ENCODE measurements at places on chromosomes 2 and 18.

- no peak for DNase-seq
Observed at GRCh38 chr18:62521593-62521992, 1.2 kb upstream of the ZCCHC2 start.

DNA sequence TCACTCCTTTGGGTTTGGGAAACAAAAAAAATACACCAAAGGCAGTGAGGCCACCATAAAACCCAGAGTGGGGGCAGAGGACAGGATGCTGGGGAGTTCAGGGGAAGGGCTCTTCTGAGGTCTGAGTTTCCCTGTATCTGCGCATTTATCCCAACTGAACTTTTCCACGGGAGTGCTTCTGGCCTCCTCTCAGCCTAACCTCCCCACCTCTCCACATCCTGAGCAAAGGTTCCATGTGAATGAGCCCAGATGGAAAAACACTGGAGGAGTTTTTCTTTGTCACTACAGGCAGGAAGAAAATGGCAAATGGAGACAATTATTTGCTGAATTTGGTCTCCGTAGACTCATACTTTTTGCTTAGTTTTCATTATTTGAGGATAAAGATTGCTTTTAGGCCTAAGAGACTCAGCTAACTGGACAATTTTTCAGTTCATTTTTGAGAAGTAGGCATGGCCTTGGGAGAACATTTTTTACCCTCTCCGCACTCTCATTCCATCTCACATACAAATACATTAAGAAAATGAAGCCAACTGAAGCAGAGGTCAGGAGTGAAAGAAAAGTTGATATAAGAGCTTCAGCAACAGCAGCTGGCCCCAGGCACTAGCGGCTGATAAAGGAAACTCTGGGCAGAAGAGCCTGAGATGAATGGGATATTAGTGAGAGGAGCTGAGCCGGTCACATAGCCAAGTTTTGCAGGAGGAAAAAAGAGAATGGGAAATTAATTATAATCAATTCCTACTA lies 82.6 kb upstream of the CYP1B1 start:
- DNase-seq = no peak

- no peak for DNase-seq
Observed at GRCh38 chr2:198498516-198498915, 694.1 kb downstream of the PLCL1 start.

DNA sequence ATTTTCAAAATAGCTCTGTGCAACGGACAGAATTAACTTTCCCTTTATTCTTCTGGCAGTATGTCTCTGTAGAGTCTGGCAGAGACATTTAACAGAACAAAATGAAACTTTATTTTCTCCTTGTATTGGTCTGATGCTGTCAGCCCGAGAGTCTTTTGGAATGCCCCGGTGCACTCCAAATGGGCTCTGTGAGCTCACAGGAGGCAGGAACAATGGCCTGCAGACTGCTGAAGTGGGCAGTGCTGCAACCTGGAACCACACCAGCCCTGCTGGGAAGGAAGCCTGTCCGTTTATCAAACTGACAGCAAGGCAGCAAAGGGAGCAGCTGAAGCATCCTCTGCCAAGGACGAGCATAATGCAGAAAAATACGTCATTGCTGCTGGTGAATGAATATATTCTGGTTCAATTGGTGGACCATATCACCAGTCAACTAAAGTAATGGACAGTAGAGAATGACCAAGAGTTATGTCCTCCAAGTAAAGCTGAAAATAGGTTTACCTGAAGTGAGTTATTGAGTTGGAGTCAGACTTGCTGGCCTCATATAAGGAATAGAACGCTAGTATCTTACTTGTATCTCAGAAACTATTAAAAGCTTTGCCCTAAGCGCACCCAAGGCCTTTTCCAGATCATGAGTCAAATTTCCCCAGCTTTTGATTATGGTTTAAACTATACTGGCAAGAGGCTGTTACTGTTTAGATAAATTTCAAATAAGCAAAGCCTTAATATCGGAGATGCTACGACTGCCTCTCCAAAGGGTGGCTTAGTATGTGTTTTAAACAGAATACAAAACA lies 207.6 kb upstream of the TANK start:
- no peak for DNase-seq

GRCh38 chr18:41579185-41579584 lies 375.8 kb upstream of the PIK3C3 start:
- no peak for DNase-seq

GRCh38 chr2:217451666-217452065 lies 551.1 kb downstream of the TNS1 start:
- DNase-seq = no peak

DNA sequence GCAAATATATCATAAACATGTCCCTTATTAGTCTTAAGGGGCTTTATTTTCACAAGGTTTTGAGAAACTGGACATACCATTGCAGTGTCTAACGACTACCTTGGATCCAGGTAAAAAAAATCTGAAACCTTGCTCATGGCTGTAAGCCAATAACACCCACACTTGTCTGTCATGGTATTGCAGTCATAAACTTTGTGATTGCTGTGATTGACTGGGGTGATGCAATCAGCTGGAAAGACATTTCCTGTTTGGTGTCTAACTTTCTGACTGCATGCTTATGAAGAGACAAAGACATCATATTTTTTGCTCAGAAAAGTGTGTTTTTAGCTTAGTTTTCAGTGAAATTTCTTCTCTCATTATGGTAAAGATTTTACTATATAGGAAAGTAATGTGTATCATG lies 635.0 kb downstream of the TSN start:
- DNase-seq = no peak

GRCh38 chr2:66432801-66433694 lies 1.9 kb upstream of the MEIS1 start:
- peak; percentile 96 for DNase-seq

DNA sequence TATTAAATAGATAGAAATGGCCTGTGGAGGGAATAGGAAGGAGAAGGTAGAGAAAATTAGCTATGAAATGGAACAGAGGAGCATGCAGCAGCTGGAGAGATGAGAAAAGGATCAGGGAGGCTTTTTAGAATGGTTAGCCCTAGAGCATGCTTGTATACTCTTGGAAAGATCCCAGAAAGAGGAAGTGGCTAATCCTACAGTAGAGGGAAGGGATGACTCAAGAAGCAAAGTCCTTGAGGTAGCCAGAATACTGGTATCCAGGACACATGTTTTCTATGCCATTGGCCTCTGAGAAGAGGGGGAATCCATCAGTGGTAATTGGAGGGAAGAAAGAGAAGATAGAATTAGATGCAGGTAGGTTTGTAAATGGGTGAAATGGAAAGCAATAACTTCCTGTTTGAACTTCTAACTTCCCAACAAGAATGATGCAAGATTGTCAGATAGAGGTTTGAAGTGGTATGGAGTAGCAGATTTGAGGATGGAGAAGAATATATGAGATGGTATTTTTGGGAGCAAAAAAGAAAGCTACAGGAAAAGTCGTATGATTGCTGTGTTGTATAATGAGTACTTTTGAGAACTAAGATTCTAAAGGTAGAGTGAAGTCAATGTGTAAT lies 17.1 kb upstream of the OSBPL6 start:
- DNase-seq = no peak

DNA sequence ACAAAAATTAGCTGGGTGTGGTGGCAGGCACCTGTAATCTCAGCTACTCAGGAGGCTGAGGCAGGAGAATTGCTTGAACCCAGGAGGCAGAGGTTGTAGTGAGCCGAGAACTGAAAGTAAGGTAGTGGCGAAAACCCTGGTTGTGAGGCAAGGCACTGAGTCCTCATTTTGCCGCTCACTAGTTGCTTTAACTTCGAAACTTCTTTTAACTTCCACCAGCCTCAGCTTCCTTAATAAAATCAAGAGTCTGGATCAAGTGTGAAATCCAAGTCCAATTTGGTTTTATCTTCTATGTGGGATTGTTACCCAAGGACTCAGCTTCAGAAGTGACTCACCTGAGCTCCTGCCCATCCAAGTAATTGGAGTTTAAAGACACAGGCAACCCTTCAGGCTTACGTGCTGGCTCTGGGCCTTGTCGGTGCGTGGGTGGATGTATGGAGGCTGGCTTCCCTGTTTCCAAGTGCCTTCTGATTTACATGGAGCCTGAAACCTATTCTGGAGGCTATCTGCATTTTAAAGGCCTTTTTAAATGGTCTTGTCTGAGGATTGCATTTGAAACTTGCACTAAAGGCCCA lies 374.2 kb upstream of the ID2 start:
- no peak for DNase-seq

DNA sequence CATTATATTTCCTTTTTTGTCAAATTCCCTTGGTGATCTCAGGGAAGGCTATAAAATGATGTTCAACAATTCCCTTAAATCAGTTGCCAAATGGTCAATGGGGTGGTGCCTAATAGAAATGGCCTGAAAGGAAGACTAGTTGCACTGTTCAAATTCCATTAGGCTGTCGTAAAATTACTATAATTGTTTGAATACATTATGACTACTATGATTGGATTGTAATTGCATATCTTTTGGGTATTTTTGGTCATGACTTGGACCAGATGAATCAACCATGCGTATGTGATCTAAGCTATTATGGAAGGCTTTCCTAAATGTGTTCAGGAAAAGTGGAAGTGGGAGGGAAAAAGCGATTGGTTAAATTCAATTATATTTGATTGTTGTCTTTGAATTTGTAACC lies 41.3 kb upstream of the KCNE4 start:
- no peak for DNase-seq

- no peak for DNase-seq
Observed at GRCh38 chr2:48756289-48756688, 765 bp upstream of the LHCGR start.

DNA sequence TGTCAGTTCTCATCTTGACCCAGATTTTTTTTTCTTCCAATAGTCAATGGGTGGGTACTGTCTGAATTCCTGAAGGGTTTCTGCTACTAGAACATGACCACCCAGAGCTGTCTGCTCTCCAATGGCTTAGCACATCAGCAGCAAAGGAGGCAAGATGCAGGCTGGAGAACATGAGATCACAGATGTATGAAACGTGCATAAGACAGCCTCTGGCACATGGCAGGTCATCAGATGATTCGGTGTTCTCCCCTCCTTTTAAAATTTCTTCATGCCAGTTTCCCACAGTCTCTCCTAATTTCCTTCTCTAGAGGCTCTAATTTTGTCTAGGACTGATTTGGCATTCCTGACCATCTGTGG lies 359.3 kb upstream of the TNP1 start:
- no peak for DNase-seq

DNA sequence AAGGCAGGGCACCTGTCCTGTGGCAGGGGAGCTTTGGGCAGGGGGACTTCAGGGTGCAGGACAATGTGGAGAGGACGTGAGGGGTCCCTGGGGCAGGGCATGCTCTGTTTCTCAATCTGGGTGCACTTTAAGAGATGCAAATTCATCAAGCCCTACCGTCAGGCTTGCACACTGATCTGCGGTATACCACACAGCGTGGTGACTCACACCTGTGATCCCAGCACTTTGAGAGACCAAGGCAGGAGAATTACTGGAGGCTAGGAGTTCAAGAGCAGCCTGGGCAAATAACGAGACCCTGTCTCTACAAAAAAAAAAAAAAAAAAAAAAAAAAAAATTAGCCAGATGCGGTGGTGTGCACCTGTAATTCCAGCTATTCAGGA lies 10.2 kb upstream of the GPC1 start:
- DNase-seq = peak; percentile 2

DNA sequence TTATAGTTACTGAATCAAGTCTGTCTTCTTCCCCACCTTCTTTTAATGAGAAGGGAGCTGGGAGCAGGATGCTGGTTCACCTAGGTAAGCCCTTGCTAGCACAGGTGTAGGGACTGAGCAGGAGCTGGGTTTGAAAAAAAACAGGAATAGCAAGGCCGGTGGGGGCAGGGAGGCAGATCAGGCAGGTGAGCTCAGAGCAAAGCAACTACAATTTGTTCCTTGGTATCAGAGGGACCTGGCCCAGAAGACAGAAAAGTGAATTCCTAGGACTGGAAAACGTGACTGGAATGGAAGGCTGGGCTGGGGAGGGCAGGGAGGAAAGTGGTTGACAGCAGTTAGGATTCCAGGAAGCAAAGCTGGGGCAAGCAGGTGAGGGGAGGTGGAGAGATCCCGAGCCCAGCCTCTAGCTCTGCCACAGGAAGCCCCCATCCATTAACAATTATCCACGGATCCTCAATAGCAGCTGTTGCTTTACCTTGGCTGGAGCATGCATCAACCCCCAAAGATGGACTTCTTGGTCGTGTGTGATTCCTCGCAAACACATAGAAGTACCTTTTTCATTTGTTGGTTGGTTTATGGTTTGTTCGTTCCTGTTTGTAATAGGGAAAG lies 118.4 kb downstream of the LNPK start:
- DNase-seq = no peak

GRCh38 chr2:28952836-28953211 lies 28.3 kb upstream of the TOGARAM2 start:
- DNase-seq = no peak

- no peak for DNase-seq
Observed at GRCh38 chr2:123528996-123529707, 495.9 kb upstream of the CNTNAP5 start.

- no peak for DNase-seq
Observed at GRCh38 chr2:144479659-144480058, 40.3 kb downstream of the ZEB2 start.

DNA sequence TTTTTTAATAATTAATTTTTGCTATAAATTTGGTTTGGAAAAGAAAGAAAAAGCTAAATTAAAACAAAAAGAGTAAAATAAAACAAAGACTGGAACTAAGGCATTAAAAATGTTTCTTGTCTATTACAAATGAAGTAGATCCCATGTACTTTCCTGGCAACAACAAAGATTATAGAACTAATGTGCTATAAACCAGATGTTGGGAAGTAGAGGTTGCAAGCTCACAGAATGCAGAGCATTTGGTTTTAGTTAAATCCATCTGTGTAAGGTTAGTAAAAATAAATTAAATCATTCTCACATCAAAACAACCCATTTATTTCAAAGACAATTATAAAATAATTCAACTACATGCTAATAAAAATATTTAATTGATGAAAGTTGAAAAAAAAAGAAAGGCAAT lies 157.2 kb upstream of the ZC3H15 start:
- no peak for DNase-seq

- no peak for DNase-seq
Observed at GRCh38 chr2:96558485-96558884, 21.9 kb downstream of the ARID5A start.

- no peak for DNase-seq
Observed at GRCh38 chr2:217075268-217076057, 215.6 kb upstream of the TNP1 start.

GRCh38 chr2:233084488-233084887 lies 24.3 kb downstream of the INPP5D start:
- DNase-seq = peak; percentile 76

DNA sequence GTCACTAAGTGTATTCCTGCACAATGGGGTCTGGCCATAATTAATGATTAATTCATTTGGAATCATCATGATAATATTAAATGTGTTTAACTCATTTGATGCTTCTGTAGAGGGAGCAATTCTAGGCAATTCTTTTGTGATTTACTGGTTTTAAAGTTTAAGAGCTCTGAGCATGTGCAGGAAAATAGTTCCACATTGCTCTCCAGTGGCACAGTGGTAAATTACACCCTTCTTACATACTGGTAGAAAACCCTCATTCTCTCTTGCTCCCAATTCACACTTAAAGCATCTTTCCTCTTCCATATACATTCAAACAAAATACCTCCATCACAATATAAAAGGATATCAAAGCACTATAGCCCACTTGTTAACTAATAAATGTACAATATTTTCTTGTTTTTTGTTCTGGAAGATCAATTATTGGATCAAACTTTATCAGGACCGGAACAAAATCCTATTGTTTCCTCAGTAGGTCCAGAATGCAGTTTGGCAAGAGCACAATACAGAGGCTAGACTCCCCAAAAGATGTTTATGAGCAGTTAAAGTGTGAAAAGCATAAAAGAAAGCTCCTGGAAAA lies 844.3 kb downstream of the MBD2 start:
- DNase-seq = no peak

GRCh38 chr2:69815717-69816116 lies 13.7 kb upstream of the GMCL1 start:
- no peak for DNase-seq

GRCh38 chr18:39489431-39489830 lies 1923.8 kb upstream of the CELF4 start:
- DNase-seq = no peak

Data from body of pancreas (tissue), 4 donors.